Hepatocyte (in vitro differentiated cells): ENCODE measurements at places on chromosomes 16 and 17.

DNA sequence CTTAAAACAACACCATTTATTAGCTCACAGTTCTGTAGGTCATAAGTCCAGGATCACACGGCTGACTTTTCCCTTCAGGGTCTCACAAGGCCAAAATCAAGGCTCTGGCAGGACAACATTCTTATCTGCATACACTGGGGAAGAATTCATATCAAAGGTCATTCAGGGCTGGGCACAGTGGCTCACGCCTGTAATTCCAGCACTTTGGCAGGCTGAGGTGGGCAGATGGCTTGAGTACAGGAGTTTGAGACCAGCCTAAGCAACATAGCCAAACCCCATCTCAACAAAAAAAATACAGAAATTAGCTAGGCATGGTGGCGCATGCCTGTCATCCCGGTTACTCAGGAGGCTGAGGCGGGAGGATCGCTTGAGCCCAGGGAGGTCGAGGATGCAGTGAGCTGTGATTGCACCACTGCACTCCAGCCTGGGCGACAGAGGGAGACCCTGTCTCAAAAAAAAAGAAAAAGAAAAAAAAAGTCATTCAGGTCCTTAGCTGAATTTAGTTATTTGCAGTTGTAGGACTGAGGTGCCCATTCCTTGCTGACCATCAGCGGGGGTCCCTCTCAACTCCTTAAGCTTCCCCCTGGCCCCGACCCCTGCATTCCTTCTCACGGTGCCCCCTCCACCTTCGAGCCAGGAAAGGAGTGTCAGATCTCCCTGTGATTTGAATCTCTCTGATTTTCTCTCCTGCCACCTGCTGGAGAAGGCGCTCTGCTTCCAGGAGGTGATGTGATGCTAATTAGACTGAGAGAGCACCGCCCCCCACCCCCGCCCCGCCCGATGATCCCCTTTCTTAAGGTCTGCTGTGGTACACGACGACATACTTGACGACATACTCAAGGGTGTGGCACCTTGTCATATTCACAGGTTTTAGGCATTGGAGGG is 91.8 kb upstream of the CLEC18A start:
- peak; percentile 68 for DNase-seq

DNA sequence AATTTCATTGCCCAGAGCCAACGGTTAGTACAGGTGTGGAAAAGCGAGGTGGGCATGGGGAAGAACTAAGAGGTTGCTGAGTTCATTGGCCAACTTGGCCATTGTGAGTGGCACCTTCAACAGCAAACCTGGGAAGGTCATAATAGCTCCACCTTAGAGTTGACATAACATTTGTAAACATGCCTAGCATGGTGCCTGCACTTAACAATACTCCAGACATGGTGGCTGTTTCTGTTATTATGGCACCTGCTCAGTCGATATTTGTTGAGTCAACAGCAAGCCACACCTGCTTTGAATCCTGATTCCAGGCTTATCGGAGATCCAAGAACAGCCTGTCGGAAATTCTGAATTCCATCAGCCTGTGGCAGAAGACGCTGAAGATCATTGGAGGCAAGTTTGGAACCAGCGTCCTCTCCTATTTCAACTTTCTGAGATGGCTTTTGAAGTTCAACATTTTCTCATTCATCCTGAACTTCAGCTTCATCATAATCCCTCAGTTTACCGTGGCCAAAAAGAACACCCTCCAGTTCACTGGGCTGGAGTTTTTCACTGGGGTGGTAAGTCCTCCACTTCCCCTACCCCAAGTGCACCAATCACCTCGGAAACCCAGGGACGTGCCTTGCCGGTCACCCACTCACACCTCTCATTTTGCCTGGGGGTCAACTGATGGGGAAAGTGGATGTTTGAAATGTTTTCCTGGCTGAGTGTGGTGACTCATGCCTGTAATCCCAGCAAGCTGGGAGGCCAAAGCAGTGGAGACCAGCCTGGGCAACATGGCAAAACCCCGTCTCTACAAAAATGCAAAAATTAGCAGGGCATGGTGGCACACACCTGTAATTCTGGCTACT is 46.0 kb downstream of the TMC5 start:
- DNase-seq, result peak; percentile 9

DNA sequence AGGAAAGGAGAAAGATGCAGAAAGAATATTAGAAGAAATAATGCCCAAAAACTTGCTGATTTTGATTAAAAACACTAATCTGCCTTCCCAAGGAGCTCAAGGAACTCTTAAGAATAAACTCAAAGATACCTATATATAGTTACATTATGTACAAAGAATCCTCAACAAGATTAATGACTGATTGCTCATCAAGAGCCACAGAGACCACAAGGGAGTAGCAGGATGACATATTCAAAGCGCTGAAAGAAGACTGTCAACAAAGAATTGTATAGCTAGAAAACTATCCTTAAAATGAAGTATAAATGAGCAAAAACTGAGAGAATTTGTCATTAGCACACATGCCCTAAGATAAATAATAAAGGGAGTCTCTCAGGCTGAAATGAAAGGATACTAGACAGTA is 6.2 kb downstream of the LPCAT2 start:
- no peak for DNase-seq

DNA sequence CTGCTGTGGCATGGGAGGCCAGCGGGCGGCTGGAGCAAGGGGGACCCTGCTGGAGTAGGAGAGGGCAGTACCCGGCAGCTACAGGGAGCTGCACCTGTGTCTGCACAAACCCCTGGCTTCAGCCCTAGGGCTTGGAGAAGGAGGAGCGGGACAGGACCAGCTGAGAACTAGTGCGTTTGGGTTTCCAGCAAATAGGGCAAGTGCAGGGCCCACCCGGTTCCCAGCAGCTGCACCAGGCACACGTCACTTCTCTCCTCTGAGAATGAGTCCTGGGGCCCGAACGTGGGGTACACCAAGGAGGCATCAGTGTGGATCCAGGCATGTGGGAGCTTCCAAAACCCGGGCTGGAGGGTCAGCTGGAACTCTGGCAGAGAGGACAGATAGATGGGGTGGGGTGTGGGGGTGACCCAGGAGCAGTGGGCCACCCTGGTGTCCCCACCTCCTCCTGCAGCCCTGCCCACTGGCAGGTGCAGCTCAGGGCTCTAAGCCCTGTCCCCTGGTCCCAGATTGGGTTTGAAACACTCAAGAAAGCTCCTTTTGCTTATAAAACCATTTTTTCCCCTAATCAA is 5.6 kb downstream of the C16orf89 start:
- no peak for DNase-seq

GRCh38 chr16:88925540-88925887 is 51.5 kb downstream of the CBFA2T3 start:
- no peak for DNase-seq

- no peak for DNase-seq
These were observed 96.5 kb upstream of the NLRP1 start for GRCh38 chr17:5680766-5681165.

DNA sequence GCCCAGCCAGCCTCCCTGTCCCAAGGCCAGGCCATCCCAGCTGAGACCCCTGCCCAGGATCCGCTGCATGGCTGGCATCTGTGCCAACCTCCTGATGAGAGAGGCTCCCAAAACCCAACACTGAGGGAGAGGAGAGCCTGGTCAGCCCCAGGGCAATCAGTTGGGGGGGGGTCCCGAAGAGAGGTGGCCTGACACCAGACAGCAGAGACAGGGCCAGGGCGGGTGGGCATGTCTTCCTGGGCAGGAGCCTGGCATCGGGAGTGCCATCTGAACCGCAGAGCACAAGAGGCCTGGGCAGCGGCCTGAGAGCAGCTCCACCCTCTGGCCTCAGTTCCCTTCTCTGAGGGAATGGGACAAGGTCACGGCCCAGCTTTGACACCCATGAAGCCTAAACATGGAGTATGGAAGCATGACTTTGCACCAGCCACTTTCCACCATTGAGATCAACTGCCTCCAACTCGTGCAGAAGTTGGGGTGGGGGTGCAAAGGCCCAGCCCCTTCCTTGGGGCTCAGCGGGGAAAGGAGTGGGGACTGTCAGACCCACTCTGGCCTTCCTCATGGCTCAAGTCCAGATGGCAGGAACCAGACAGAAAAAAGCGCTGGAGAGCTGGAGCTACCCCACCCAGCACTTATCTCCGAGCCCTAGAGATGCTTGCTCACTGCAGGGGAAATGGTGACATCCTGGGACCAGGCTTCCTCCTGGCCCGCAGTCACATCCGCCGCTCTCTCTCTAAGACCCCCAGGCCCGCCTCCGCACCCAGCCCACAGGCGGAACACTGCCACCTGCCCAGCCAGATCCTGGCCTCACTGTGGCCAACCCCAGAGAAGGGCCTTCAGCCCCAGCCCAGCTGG is 9.7 kb downstream of the RHBDF2 start:
- DNase-seq, result no peak

GRCh38 chr17:9432134-9432885 is 143.3 kb downstream of the STX8 start:
- DNase-seq, result no peak

DNA sequence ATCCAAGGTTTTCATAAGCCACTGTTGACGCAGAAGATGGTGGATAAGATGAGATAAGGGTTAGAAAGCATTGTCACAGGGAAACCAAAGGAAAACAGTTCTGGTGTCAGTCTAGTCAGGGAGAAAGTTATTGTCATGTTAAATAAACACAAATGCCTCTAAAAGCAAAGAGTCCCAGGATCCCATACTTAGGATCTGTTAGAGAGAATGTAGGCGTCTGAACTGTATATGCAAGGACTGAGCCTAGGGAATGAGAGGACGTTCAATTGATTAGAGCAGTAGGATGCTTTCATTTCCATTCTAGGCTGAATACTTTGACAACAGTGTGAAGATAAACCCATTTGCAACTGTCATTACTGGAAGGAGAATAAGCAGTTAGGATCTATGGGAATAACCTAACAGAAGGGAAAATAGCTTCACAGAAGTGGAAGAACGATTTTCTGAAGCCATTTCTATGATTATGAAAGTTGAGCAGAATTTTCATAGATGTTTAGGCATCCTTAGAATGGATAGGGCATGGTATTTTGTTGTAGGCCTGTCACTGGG is 1149.1 kb upstream of the CDH8 start:
- DNase-seq, result no peak
